ENCODE measurements at places on chromosomes 2 and 18. TPM values are rescaled to one million over a fixed set of nuclear protein-coding genes. Genes with fewer than 3 reads are reported as not detected.

UGT1A3 gene
- not detected for total RNA-seq

FAM110C gene
- 9.2 TPM for total RNA-seq

KATNAL2 gene
- under 0.01 TPM for total RNA-seq

GLI2 gene
- total RNA-seq = 0.26 TPM

ZNF521 gene
- not detected for total RNA-seq

PLGLB2 gene
- not detected for total RNA-seq

STPG4 gene
- total RNA-seq = under 0.01 TPM

BOLL gene
- total RNA-seq = not detected

REG3A gene
- not detected for total RNA-seq

DSG1 gene
- total RNA-seq = 0.64 TPM

SERPINB11 gene
- 1.6 TPM for total RNA-seq
